ENCODE measurements at places on chromosomes 2 and 18.

DNA sequence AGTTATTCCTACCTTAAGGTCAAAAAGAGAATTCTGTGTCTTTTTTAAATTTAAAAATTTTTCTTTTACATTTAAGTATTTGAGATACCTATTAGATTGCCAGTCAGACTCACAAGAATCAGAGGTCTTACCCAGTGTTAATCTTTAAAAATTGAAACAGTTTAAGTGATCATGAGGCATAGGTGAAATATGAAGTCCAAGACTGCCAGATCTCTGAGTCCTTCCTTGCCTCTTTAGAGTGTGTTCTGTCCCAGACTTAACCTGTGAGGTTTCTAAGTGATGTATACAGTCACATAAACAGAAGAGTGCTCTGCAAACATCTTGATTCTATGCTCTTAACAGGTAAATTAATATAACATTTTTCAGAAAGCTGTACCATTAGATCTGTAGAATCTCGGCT, 40.6 kb downstream of the ACTR3 start:
- no peak for DNase-seq

GRCh38 chr2:69170661-69171060, 157.7 kb downstream of the ANTXR1 start:
- no peak for DNase-seq

GRCh38 chr2:45570671-45571334, 40.3 kb downstream of the SRBD1 start:
- DNase-seq = no peak

GRCh38 chr2:98084151-98084868, 2.7 kb upstream of the VWA3B start:
- DNase-seq = no peak

DNA sequence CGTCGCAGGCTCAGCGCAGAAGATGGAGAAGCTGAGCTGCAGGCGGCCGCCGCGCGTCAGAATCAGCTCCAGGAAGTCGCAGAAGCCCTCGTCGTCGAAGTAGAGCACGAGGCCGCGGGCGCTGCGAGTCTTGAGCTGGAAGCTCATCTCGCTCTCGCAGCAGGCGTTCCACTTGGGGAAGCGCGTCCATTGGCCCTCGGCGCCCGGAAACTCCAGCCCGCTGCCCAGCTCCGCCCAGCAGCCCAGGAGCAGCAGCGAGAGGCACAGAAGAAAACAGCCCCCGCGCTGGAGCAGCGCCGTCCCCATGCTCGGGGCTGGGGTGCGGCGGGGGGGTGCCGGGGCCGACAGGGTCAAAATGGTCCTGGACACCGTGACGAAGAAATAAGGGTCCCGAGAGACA, 4.0 kb downstream of the NRXN1 start:
- DNase-seq = no peak

GRCh38 chr2:174776223-174776622, 12.0 kb upstream of the CHRNA1 start:
- DNase-seq = no peak

DNA sequence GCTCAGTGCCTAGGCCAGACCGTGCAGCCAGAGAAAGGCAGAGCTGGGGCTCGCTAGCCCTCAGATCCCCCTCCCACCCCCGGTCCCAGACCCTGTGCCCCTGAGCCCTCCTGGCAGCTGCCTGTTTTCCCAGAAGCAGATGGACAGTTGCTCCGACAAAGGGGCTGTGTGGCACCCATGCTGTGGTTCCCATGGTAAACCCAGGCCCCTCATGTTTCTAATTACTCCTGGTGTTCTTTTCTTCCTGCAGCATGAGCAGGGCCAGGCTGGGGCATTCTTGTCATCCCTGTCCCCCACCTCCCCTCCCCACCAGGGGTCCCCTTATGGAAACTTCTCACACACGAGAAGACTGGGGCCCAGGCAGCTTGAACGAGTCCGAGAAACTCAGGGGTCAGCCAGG, 269.6 kb downstream of the HAUS1 start:
- no peak for DNase-seq

- peak; percentile 59 for DNase-seq
Observed at GRCh38 chr2:181777734-181778133, 97.4 kb upstream of the NEUROD1 start.

GRCh38 chr2:16042201-16042700, 101.9 kb downstream of the MYCN start:
- DNase-seq = no peak

DNA sequence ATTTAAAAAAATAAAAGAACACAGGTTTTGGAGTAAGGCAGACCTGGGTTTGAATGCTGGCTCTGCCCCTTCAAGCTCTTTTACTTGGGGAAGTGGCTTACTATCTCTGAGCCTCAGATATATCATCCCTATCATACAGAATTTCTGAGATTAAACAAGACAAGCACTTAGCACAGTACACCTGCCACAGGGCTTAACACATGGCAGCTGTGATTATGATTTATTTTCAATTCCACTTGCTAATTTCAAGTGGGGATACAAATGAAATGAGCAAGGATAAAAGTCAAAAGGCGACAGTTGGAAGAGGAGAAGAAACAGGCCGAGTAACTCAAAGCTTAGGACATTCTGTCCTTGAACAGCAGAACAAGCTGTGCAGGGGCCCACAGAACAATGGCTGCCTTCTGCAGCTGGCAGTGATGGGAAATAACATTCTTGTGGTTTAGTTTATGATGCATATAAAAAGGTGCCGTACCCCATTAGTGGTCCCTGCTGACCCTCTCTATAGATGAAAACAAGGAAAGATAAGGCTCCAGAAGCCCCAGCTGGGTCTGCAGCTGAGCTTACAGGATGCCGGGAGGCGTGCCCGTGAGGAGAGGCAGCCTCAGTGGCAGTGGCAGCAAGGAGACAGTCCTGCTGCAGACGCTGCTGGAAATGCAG, 45.3 kb downstream of the KIF3C start:
- DNase-seq = no peak

- DNase-seq = no peak
Observed at GRCh38 chr2:51918113-51918512, 886.2 kb upstream of the NRXN1 start.

GRCh38 chr2:32235315-32235714, 29.4 kb downstream of the NLRC4 start:
- no peak for DNase-seq

- no peak for DNase-seq
Observed at GRCh38 chr2:100747996-100748615, 71.8 kb upstream of the NPAS2 start.

- DNase-seq = no peak
Observed at GRCh38 chr2:24815171-24815570, 21.9 kb downstream of the CENPO start.

DNA sequence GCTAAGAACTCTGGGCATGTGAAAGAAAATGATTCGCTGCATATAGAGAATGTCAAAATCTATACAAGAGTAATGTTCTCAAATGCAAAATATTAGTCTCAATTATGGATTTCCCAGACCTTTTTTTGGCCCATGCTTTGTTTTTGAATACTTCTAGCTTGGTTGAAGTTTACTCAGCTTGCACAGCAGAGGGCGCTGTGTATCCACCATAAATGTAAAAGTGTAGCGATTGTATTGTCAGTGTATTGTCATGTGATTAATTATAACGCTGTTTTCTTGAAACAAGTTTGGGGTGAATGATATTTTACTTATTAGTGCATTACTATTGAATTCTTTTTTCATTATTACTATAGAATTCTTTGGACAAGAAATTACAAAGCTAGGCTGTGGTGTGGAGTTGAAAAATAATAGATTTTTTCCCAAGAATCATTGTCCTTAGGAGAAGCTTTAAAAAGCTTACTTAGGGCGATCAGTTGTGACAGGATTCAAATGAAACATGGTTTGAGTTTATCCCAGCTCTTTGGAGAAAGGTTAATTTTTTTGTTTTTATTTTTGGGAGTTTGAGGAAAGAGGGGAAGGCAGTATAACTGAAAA, 98.3 kb downstream of the PIK3C3 start:
- DNase-seq = no peak

GRCh38 chr18:62578980-62579511, 56.2 kb downstream of the ZCCHC2 start:
- no peak for DNase-seq

- no peak for DNase-seq
Observed at GRCh38 chr2:225693259-225693658, 293.7 kb downstream of the NYAP2 start.

GRCh38 chr2:128685841-128686496, 367.3 kb upstream of the HS6ST1 start:
- DNase-seq = no peak

GRCh38 chr18:48319801-48320638, 89.2 kb downstream of the ZBTB7C start:
- no peak for DNase-seq

GRCh38 chr2:233208382-233209116, 42.9 kb upstream of the ATG16L1 start:
- peak; percentile 84 for DNase-seq

GRCh38 chr2:88452565-88452905, at the start of gene FOXI3:
FOXI3 (minus strand) TSS chr2:88452693; CDS start chr2:88452535, 158 bp downstream.
- no peak for DNase-seq

DNA sequence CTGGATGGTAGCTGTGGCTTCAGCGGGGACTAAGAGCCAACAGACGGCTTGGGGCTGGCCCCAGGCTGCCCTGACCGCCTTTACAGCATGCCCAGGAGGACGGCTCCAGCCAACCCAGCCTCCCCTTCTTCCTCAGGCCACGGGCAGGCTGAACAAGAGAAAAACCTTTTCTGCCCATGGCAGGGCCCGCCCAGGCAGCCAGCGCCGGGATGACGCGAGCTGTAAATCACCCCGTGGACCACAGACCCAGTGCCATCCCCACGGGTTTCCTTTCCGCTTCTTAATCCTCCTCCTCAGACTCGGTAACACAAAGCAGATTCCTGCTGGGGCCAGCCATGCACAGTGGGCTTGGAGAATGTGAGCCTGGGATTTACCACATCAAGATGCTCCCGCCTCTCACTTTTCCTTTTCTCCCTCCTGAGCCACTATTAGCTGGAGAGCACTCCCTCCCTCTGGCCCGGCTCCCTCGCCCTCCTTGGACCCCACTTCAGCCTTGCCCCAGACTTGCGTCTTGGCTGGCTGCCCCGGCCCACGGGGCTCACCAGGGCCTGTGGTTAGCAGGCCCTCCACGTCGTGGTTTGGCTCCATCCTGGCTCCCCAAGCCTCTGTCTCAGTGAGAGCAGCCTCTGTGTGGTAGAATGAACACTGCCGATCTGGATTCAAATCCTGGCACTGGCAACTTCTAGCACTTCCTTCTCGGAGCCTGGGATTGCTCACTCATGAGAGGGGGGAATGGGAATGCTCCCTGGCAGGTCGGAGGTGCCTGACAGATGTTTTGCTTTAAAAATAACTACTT, 31.4 kb downstream of the ATOH8 start:
- no peak for DNase-seq

DNA sequence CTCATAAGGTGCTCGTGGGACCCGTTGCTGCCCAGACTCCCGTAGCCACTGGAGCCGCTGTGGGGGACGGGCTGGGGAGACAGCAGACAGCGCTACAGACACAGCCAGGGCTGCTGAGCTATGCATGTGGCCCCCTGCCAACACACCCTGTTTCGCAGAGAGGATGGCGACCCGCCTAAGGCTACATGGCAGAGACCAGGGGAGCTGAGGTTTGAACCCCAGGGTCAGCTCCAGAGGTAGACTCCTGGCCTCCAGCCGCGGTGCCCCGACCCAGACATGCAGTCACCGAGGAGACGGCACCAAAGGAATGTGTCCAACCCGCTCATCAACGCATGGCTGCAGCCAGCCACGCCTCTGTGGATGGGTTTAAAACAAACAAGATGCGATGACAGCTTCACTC, 21.0 kb upstream of the HES6 start:
- DNase-seq = no peak

- DNase-seq = peak; percentile 74
Observed at GRCh38 chr2:131104487-131105155, 515 bp upstream of the PLEKHB2 start.

DNA sequence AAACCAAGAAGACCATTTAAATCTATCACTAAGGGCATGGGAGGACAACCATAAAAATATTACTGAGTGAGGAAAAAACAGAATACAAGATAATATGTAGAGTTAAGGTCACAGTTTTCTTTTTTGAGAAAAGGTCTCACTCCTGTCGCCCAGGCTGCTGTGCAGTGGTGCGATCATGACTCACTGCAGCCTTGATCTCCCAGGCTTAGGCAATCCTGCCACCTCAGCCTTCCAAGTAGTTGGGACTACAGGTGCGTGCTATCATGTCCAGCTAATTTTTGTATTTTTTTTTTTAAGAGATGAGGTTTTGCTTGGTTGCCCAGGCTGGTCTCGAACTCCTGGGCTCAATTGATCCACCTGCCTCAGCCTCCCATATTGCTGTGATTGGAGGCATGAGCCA, 24.0 kb downstream of the POLR1A start:
- DNase-seq = no peak

DNA sequence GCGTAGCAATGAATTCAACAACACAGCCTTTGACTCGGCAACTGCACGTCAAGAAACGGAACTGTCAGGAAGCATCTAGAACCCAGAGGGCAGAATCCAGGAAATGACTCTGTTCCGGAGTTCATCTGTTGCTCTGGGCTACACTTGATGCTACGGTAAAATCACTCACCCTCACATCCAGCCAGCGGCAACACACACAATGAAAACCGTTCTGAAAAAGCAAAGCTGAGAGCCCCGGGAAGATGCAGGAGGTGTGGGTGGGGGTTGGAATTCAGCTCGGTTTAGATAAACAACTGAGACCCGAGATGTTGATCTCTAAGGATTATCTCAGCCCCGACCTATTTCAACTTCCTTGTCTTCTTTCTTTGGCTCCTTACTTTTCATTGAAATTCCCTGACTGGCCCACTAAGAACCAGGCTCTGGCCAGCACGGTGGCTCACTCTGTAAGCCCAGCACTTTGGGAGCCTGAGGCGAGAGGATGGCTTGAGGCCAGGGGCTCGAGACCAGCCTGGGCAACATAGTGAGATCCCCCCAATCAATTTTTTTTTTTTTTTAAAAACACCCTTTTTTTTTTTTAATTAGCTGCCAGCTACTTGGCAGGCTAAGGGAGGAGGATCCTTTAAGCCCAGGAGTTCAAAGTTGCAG, 13.3 kb upstream of the RAB17 start:
- DNase-seq = no peak

DNA sequence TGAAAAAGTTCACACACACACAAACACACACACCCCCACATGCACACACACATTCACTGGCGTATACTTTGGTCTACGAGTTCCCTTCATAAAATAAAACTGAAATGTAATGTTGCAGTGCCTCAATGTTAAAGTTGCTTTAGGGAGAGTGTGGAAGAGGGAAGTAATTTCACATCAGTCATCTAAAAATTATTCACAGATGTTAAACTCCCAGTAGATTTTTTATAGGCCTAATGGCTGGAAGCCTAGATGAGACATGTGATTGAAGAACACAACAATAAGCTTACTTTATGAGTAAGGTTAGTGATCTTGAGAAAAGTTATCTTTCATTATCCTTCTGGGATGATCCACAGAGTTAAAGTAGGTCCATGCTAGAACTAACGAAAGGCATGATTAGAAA, 506.7 kb upstream of the CNTNAP5 start:
- DNase-seq = peak; percentile 10

DNA sequence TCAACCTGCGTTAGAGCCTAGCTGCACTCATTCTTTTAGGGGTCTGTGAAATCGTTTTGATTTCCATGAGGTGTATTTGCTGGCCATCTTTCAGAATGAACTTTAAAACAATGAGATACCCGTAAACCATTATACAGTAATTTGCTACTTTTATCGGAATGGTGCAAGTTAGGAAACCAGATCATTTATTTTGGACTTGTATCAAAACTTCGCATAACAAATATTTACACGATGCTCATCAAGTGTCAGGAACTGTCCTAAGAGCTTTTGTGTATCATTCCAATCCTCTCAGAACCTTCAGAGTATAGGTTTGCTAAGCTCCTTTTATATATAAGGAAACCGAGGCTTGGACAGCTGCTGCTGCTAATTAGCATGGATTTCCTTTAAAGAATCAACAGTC, 22.4 kb upstream of the SLC1A4 start:
- DNase-seq = no peak

Measured in PC-9 (cell line).